ENCODE measurements at places on chromosomes 16 and 17.

- DNase-seq, result no peak
These were observed 16.0 kb upstream of the SP6 start for GRCh38 chr17:47866941-47867340.

GRCh38 chr16:17744921-17745572, 274.3 kb upstream of the XYLT1 start:
- DNase-seq, result no peak

GRCh38 chr16:55401046-55401445, 77.0 kb downstream of the IRX6 start:
- no peak for DNase-seq

DNA sequence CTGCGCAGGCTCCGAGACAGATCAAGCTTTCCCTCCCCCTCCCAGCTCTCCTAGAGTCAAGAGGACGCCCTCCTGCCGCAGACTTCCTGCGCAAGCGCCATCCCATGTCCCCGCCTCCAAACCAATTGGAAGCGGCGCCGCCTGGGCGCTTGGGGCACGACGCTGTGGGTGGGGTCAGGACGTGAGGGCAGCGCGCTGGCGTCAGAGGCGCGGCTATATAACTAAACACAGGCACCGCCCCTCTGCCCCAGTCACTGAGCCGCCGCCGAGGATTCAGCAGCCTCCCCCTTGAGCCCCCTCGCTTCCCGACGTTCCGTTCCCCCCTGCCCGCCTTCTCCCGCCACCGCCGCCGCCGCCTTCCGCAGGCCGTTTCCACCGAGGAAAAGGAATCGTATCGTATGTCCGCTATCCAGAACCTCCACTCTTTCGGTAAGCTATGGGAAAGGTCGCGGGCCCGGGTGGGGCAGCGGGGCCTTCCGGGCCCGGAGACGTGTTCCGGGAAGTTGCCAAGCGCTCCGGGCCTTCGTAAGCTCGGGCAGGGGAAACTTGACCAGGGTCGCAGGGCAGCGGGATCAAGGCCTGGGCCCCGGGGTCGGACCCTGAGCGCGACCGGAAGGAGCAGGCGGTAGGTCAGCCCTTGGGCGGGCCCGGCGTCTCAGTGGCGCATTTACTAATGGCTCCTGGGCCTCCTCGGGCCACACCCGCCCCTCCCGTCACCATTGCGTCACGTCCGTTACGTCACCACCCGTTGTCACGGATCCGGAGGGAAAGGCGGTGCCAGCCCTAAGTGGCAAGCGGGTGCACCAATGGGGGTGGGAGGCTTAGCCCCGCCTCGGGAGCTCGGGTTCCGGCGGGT, at the start of gene EIF1:
TSS of gene EIF1 (plus strand) at position 245 of the 856 bp plus-strand sequence. CDS start at position 399, 154 bp downstream.
- DNase-seq, result peak; percentile 99

- no peak for DNase-seq
These were observed 89.9 kb downstream of the MYH11 start for GRCh38 chr16:15766918-15767317.

DNA sequence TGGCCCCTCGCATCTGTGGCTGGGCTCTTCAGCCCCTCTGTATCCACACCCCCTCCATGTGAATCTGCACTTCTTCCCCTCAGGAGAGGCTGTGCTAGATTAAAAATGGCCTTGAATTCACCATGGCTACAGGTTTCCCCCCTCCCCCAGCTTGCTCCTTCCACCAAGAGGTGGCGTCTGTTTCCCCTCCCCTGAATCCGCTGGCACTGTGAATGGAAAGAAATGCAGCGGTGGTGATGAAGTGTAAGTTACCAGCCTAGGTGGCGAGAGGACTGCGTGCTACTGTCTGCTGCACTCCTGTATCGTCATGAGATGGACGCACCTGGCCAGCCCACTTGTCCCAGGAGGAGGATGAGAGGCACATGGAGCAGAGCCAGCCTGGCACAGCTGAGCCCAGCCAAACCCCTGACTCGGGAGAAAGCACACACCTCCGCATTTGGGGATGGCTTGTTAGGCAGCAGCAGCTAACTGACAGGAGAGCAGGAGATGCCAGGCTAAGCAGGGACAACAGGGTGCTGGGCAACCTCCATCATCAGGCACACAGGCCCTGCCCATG, 26.2 kb downstream of the TNFRSF13B start:
- DNase-seq, result no peak

DNA sequence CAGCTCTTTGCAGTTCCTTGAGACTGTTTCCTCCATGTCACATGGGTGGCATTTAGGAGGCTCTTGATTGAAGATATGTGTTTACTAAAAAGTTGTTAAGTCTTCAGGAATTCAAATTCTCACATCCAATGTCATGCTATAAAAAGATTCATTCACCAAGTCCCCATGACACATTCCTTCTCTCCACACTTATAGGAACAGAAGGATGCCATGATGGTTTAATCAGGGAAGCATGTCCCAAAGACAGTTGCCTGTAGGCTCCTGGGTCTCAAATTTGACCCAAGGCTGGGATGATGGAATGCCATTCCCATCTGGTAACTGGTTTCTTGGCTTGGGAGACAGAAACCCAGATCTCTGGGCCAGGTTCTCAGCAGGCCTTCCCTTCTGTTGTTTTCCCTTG, 140.6 kb upstream of the SOX9 start:
- DNase-seq, result no peak

DNA sequence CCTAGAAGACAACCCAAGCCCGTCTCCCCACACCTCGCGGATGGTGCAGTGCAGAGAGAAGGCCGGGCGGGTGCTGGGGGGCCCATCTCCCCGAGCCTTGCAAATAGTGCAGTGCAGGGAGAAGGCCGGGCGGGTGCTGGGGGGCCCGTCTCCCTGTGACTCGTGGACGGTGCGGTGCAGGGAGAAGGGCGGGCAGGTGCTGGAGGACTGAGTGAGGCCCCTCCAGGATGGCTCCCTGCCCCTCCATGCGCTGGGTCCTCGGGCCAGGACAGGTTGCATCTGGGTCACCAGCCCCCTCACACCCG, 40.0 kb upstream of the ACSF3 start:
- no peak for DNase-seq

GRCh38 chr16:17166095-17166494, 304.7 kb downstream of the XYLT1 start:
- DNase-seq, result no peak

DNA sequence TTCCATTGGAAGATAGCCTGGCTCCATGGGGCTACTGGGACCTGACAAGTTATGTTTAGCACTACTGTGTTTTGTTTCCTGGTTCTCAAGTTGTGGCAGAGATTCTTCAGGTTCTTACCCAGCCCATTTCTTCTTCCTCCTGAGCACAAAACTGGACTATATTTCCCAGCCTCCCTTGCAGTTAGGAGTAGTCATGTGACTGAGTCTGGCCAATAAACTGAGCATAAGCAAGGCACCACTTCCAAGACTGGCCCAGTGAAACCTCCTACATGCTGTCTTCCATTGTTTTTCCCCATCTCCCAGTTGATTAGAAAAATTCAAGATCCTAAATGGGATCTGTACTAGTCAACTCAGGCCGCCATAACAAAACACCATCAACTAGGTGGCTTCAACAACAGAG, 28.2 kb upstream of the RBBP6 start:
- DNase-seq, result no peak
